Activated CD8-positive, alpha-beta T cell treated with anti-CD3 and anti-CD28 coated beads for 36 hours (primary cell): ENCODE measurements at places on chromosomes 6 and 20. TPM values are rescaled to one million over a fixed set of nuclear protein-coding genes. Genes with fewer than 3 reads are reported as not detected.

- no peak for DNase-seq
Measured at GRCh38 chr6:111534231-111534751, 51.3 kb upstream of the REV3L start.

GRCh38 chr20:36384022-36384619 lies 78.0 kb downstream of the DLGAP4 start:
- DNase-seq = peak; percentile 62

- peak; percentile 69 for DNase-seq
Measured at GRCh38 chr6:158803733-158804143, 15.4 kb downstream of the EZR start.

SLC22A2 gene
- total RNA-seq = not detected

GRCh38 chr20:56941101-56941686 lies 312.1 kb downstream of the TFAP2C start:
- DNase-seq = no peak

BPIFB1 gene
- total RNA-seq = not detected

MUCL3 gene
- not detected for total RNA-seq

GRCh38 chr20:18057101-18057993 lies at the start of gene OVOL2:
TSS of gene OVOL2 (minus strand) at chr20:18057916. CDS start at chr20:18057634, 282 bp downstream.
- DNase-seq = no peak

GRCh38 chr6:52523378-52524142 lies 53.3 kb downstream of the TRAM2 start:
- DNase-seq = no peak

OR2J3 gene
- total RNA-seq = not detected

DNA sequence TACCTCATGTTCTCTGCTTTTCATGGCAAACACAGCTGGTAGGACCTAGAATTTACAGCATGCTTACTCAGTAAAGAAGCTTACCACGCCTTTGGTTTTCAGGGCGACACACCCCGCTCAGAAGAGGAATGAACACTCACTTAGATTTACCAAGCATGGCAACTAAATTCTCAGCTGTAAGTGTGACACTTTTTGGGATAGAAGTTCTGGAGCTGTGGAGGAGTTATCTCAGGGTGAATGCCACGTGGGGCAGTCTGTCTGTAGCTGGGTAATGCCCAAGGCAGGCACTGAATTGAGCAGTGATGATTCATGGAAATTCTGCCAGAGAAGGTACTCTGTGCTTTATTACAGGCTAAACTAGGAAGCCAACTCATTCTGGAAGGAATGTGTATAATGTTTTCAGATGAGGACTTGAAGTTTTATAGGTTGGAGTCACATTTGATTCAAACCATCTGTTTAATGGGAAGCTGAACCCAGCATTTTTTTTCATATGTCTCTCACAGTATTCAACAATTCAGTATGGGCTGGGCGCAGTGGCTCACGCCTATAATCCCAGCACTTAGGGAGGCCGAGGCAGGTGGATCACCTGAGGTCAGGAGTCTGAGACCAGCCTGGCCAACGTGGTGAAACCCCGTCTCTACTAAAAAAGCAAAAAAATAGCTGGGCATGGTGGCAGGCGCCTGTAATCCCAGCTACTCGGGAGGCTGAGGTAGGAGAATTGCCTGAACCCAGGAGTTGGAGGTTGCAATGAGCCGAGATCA lies 3.5 kb upstream of the PRIM2 start:
- no peak for DNase-seq

- DNase-seq = no peak
Measured at GRCh38 chr6:149846321-149846720, 17.8 kb downstream of the LRP11 start.

ADGRF1 gene
- not detected for total RNA-seq

TFAP2D gene
- total RNA-seq = not detected

DNA sequence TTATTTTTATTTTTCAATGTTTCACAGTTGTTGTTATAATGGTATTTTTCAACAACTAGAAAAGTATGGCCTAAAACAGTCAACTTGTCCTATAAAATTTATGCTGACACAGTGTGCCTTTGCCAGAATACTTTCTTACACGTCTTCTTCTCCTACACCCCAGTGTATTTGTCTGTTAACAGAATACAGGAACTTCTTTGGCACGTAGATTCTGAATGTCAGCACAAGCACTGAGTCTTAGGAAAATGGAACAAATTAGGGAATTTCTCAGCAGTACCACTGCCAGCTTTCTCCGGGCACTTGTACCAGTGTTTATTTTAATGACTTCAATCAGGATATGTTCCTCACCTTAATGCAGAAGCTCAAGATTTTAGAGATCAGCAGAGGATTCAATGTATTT lies 26.7 kb upstream of the AKIRIN2 start:
- DNase-seq = no peak

CAP2 gene
- total RNA-seq = not detected

- DNase-seq = no peak
Measured at GRCh38 chr20:63807654-63808053, 23.4 kb downstream of the ZBTB46 start.

- DNase-seq = no peak
Measured at GRCh38 chr20:40890181-40890580, 138.4 kb upstream of the TOP1 start.

ZNF165 gene
- total RNA-seq = 3.5 TPM

DNA sequence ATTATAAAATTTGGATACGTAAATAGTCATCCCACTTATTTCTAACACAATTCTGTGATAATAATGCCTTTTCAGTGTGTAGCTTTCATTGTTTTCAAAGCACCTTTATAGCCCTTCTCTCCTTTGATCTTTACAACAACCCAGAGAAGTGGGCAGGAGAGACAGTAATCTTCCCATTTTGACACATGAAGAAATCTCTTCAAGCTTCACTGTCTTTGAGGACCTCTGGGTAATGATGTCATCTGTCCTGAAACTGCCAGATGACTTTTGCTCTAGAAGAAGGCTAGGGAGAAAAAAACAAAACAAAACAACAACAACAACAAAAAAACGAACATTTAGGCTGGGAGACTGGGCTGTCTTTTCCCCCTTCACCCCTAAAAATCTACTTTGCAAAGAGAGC lies 203.0 kb downstream of the KCNQ5 start:
- DNase-seq = no peak

HLA-C gene
- total RNA-seq = 833 TPM

DNA sequence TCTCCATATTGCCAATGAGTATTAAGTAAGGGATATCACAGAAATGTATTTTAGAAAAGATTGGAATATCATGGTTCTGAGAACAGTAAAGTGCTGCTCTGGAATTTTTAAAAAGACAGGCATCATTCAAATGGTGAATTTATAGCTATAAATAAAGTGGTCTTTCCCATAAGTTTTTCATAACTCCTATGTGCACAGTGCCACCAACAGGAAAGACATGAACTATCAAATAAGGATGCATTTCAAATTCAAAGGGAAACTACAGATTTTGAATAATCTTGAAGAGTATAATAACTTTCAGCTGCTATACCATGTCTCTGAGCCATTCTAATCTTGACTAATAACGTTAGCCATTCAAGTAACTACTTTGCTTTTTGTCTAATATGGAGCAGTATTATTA lies 456.8 kb upstream of the GJE1 start:
- no peak for DNase-seq
